ENCODE measurements at places on chromosomes 5 and 9.

- DNase-seq: peak; percentile 69
These were observed 1.4 kb downstream of the NDUFA8 start for GRCh38 chr9:122158202-122158601.

GRCh38 chr9:130482463-130482862, 37.7 kb downstream of the ASS1 start:
- DNase-seq: no peak

GRCh38 chr9:87603854-87604490, 106.3 kb downstream of the DAPK1 start:
- DNase-seq: no peak

DNA sequence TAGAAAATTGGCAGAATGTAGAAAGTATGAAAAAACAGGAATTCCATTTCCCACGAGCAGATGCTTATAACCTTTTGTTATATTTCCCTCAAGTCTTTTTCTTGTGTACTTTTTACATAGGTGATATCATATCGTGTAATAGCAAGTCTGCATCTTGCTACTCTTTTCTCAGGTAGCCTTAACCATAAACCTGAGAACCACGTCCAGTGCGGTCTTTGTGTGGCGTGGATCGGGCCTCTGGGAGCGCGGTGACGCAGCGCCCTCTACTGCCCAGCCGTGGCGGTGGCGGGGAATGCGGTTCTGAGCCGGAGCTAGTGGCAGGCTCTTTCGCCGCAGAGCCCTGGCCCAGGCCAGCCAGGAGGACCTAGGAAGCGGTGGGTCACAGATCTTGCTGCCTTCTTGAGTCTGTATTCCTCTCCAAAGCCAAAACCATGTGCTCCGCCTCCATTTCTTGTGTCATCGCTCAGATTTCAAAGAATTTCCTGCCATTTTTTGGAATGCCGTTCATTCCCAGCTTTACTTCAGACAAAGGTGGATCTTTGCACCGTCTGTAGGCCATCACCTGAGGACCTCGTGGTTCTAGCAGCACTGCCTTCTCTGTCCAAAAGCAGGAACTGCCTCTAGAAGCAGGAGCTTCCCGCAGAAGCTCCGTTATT, 71.9 kb downstream of the MVB12B start:
- DNase-seq: peak; percentile 44

DNA sequence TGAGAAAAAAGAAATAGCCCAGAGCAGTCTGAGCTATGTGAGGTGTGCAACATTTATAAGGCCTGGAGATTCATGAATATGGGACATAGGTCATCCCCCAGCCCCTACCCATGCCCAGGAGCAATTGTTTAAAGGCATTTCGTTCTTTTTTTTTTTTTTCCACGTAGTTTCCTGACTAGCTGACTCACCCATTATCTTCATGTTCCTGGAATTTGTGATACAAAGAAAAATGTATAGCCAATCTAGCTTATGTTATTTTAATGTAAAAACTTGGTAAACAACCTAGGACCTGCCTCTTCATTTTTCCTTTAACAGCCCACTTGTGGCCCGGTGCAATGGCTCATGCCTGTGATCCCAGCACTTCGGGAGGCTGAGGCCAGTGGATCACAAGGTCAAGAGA, 81.3 kb downstream of the OSTF1 start:
- DNase-seq: peak; percentile 21

DNA sequence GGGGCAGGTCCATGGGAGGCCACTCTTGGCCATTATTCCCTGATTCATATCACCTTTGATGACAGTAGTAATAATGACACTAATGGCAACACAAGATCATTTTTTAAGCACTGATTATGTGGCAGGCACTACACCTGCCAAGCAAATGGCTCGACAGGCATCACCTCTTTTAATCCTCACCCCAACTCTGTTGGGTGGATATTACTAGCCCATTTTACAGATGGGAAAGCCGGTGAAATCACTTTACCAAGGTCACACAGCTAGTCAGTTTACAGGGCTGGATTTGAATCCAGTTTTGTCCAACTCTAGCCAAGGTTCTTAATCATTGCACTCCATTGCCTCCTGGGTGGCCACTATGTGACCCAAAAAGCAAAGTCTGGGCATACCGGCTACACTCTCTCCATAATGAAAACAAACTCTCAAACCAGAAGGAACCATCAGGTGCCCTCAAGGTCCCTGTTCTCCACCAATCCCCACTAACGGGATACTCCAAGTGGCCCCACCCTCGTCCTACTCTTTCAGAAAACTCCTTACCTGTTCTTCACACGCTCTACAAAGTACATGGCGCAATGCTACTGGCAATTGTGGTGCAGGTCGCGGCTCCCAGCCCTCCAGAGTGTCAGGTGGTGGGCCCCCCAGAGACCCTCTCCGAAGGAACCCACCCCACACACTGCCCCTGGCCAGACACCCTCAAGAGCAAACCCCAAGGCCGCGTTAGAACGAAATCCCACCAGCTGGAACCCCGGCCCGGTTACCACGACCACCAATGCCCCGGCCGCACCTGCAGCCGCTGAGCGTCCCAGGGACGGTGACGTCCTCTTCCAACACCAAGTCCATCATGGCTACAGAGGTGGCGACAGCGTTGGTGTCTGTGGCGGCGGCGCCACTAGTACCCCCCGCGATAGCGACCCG, 572 bp downstream of the CDK5RAP2 start:
- no peak for DNase-seq

GRCh38 chr5:179362355-179362754, 17.1 kb upstream of the ADAMTS2 start:
- DNase-seq: no peak

DNA sequence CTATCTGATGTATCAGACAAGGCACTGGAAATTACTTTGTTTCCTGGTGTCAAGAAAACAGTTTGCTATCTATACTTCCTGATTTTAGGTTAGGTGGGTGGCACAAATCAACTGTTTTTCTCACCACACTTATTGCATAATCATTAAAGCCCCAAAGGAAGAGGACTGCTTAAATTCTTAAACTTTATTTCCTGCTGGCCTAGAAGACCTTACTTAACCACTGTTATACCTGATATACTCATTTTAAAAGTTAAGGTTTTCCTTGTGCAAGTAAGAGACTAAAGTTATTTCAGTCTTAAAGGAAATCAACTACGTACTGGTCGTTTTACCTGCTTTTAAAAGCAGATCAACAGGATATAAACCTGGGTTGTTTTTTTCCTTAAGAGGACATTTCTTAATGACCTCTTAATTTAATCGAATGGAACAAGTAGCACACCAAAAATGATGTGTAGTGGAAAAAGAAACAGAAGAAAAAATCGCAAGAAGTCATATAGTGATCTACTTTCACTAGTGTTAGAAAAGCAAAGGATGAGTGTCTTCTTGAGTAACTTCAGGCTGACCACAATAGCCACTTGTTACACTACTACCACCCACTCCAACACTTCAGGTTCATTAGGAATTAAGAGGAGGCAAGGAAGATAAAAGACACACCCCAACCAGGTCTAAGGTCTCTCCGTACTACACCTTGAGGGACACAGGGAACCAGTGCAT, 974 bp downstream of the CLINT1 start:
- DNase-seq: peak; percentile 46

GRCh38 chr5:33170411-33170810, 270.4 kb upstream of the TARS1 start:
- peak; percentile 34 for DNase-seq

- DNase-seq: no peak
These were observed 85.0 kb downstream of the PSD2 start for GRCh38 chr5:139880416-139881142.
